ENCODE measurements at places on chromosomes 7 and 10.

GRCh38 chr7:4209126-4209525, 473.0 kb upstream of the FOXK1 start:
- no peak for DNase-seq

- DNase-seq: no peak
Measured at GRCh38 chr7:27132978-27133377, 2.4 kb upstream of the HOXA4 start.

DNA sequence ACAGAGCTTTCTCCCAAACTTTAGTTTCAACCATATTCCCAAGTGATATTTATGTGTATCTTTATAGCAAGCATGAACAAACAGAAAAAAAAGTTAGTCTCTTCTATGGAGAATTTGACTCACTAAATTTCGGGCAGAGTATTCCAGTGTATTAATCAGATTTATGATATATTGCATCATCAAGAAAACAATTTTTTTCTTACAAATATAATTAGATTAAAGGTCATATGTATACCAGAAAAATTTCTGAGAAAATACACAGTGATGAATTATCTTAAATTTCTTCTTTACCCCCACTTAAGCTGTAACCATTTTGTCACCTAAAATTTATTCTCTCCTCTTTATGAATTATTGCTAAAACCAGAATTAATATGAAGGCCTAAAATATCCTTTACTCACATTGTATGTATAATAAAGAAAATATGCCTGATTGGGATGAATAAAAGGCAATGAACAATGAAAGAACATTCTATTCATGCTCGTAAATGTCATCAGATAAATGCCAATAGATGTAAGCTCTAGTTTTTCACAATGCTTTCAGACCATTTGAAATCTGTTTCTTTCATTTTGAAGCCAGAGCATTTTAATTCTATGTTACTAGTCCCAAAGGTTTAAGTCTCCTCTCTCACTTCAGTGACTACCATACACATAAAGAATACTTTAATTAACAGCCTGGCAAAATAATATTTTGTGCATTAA, 192.1 kb downstream of the HGF start:
- DNase-seq: no peak

GRCh38 chr7:30322271-30323005, 38.0 kb downstream of the ZNRF2 start:
- DNase-seq: no peak

DNA sequence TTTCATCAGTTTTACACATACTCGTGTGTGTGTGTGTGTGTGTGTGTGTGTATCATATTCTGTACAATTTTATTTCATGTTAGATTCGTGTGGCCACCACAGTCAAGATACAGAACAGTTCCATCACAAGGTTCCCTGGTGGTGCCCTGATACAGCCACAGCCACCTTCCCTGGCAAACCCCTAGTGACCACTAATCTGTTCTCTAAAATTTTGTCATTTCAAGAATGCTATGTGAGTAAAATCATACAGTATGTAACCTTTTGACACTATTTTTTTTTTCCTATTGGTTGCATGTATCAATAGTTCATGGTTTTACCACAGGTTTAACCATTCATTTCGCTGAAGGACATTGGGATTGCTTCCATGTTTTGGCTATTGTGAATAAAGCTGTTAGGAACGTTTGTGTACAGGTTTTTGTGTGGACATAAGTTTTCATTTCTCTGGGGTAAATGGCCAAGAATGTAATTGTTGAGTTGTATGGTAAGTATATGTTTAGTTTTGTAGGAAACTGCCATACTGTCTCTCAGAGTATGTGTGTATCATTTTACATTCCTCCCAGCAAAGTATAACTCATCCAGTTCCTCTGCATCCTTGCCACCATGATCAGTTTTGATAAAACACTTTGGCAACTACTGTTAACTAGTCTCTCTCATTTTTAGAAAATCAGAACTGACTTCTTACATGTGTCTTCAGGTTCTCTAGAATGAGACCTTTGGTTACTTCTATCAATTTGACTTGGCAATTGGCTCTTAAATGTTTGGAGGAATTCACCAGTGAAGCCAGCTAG, 20.6 kb downstream of the KLHDC10 start:
- no peak for DNase-seq

GRCh38 chr10:62044566-62044965, 143.1 kb downstream of the ARID5B start:
- DNase-seq: no peak

DNA sequence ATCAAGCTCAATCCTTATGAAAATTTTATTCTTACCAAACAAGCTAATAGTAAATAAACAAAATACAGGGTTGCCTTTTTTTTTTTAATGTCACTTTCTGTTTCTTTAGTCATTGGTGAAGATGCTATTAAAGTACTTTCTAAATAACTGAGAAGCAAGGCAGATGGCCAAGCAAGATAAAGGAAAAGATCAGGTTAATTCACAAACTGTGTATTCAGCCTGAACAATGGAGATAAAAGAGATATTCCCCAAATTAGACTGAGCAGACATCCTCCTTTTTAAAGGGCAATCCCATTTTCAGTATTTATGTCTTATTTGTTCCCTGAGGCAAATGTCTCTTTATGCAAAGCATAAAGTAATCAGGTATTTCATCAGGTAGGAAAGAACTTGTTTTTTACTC, 23.1 kb upstream of the XRCC2 start:
- DNase-seq: no peak

DNA sequence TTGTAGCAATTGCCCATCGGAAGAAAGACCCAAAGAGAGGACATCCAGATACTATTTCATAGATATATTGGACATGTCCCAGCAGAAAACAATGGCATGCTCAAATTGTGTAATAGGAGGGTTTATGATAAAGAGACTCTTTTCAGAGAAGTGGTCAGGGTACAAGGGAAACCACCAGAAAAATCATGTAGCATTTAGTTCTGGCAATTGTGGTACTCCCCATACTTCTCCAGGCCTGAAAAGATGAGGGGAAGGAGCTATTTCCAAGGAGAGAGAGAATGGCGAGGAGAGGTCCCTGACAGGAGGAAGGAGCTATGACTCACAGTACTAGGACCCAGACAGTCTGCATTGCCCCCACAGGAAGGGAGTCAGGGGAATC, 68.4 kb upstream of the ADO start:
- DNase-seq: no peak

DNA sequence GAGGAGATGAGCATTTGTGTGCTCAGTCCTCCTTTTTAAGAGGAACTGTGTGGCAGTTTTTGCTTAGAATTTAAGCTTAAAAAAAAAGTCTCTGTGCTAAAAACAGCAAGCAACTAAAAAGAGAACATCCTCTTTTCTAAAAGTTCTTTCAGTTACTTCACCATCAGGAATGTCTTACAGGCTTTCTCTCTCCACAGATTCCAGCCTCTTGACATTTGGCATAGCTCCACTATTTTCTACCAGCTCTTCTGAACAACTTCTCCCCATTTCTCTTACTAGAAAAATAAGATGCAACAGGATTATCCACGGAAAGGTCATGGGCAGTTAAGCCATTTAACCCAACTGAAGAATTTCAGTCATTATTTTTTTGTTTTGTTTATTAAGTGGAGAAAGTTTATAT, 13.2 kb downstream of the PCLO start:
- no peak for DNase-seq

DNA sequence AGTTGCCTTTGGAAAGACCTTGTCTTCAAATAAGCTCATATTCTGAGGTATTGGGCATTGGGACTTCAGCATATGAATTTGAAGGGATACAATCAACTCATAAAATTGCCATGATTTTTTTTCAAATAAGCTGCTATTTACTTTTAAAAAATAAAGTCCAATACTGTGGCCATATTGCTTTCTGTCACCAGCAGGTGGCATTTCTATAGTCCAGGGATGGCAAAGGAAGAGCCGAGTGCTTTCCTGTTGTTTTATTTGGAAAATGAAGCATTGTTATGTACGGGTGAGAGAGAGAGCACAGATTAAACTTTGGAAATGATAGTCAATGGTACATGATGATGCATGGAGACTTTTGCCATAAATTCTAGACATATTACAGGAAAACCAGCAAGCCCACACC, 104.1 kb upstream of the DPP6 start:
- DNase-seq: no peak

DNA sequence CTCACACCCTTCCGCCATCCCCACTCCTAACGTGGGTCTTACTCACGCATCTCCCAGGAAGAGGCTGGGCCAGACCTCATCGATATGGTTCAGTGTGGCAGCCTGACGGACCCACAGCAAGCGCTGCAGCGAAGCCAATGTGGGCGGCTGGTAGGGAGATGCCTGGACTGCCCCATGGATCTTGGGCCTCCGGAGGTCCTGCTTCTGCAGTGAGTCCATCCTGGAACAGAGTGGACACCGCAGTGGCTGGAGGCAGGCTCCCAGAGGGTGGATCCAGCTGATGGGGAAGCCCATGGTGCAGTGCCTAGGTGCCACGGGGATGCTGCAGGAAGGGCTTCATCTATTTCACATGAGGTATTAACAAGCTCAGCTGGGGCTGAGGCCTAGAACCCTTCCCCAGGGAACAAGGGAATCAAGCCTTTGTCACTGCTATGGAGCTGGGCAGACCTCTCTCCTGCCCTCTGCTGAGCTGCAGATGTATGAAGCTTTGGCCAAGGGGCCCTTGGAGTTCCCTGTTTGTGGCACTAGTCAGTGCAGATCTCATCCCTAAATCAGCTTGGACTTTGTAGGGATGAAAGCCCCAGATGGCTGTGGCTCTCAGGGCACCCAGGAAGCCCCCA, 13.7 kb upstream of the SAMD8 start:
- DNase-seq: no peak

DNA sequence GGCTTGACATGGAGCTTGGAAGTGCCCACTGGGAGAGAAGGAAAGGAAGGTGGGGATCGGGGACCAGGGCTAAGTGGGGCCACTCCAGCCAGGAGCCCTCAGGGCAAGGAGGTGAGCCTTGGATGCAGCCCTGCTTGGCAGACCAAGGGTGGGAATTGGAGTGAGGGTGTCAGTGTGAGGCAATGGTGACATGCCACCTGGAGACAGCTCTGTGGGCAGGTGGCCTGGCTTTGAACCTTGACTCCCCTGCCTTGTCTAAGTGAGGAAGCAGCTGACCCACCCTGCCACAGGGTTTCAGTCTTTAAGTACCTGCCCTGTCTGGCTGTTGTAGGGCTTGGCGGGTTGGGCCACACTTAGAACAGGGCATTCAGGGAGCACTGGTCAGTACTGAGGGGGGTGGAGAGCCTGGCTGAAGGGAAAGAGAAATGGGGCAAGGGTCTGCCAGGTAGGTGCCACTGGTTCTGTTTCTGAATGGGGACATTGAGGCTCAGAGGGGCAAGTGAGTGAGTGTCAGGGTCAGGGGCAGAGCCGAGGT, 4.8 kb downstream of the RAMP3 start:
- no peak for DNase-seq

GRCh38 chr7:68529221-68529620, 1069.1 kb upstream of the AUTS2 start:
- DNase-seq: no peak

DNA sequence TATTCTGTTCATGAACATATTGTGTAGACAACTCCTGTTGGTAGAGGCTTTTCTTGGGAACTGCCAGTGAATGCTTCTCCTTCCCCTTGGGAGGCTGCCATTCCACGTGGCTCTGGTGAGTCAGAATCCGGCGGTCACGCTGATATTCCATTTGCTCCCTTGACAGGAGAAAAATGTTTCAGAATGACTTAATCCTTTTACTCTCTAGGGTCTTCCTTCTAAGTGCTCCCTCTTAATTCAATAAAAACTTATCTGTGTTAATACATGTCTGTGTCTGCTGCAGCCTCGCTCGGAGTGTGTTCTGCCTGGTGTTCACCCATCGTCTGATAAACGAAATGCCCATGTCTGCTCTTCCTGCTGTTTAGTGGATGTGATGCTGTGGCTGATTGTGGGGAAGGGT, 278.6 kb downstream of the ARHGAP12 start:
- DNase-seq: no peak

- DNase-seq: no peak
Measured at GRCh38 chr7:3585826-3586225, 284.8 kb downstream of the SDK1 start.

GRCh38 chr7:1055956-1056784, 11.8 kb downstream of the GPR146 start:
- DNase-seq: no peak

- no peak for DNase-seq
Measured at GRCh38 chr7:148144827-148145226, 445.7 kb upstream of the C7orf33 start.

- DNase-seq: no peak
Measured at GRCh38 chr10:98405422-98405821, 9.6 kb downstream of the PYROXD2 start.

DNA sequence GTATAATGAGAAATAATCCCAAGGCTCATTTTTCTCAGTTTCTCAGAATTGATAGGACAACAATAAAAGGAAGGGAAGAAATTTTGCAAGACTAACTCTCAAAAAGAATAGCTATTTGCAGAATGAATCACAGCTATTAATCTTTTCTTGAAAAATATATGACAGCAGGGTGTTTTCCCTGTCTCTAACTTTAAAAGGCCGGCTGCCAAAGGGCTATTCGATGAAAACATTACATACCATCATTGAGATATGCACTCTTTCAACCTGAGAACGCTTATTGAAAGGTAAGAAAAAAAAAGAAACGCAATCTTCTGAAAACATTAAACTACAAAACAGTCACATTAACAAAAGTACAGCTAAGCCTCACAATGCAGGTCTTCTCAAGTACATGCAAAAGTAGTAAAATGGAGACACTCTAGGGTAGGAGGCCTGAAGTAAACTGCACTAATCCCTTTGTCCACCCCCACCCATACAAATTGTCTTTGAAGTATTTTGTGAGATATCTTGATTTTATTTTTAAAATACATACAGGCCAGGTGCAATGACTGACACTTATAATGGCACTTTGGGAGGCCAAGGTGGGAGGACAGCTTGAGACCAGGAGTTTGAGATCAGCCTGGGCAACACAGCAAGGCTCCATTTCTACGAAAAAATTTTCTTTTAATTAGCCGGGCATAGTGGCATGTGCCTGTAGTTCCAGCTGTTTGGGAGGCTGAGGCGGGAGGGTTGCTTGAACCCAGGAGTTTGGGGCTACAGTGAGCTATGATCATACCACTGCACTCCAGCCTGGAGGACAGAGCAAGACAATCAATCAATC, 83.0 kb downstream of the PARD3 start:
- DNase-seq: no peak

DNA sequence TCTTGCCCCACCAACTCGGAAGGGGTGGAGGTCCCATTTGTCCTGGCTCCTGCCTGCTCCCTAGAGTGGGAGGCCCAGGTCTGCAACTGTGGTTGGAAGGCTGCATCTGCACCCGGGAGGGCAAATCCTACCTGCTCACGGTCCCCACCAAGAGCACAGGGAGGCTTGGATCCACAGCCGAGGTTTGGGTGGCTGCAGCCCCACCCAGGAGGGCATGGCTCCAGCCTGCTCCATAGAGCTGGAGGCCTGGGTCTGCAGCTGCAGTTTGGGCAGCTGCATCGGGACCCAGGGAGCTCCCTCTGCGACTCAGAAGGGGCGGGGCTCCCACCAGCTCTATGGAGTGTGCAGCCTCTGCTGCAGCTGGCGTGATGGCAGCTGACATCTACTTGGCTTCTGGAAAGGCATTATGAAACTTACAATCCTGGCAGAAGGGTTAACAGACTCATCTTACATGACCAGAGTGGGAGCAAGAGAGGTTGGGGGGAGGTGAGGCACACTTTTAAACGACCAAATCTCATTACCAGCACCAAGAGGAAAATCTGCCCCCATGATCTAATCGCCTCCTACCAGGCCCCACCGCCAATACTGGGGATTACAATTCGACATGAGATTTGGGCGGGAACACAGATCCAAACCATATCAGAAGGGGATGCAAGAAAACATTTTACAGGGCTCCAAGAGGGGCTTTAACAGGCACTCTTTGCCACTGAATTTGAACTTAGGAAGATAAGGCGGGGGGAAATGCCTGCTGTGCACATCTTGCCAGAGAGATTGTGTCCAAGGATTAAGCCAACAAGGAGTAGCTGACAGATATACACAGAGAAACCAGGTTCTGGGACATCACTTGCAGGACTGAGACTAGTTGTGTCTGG, 8.2 kb upstream of the BLVRA start:
- no peak for DNase-seq
